ENCODE measurements at places on chromosomes 2 and 18.

- no peak for DNase-seq
These were observed 44.6 kb upstream of the RAPH1 start for GRCh38 chr2:203579730-203580129.

- no peak for DNase-seq
These were observed 127.5 kb downstream of the NFATC1 start for GRCh38 chr18:79523206-79523735.

- DNase-seq = no peak
These were observed 26.1 kb upstream of the ROCK2 start for GRCh38 chr2:11370377-11371091.

DNA sequence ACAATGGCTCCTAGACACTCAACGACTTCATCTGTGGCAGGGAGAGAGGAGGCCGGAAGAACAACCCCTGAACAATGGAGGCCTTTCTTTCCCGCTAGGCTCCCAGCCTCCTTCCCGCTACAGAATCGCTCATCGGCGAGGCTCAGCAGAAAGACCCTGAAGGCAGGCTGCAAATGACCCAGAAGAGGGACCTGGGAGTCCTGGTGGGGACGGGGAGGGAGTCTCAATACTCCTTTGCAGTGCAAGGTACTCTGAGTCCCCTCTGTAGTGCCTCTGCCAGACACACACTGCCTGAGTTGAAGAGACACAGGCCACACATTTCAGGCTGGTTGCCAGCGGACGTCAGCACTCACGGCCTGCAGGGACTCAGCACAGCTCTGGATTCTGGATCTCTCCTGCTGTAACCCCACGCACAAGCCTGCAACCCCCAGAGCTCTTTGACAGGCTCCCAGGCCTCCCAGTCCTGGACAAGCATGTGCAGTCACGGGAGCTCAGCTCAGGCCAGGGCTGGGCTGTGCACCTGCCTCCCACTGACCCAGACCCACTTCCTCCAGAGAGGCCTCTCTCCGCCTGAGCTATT lies 6.1 kb downstream of the GPR17 start:
- DNase-seq = no peak

GRCh38 chr18:48909721-48910120 lies 41.0 kb downstream of the SMAD7 start:
- no peak for DNase-seq

GRCh38 chr2:191036363-191036762 lies 22.4 kb upstream of the STAT1 start:
- DNase-seq = no peak

DNA sequence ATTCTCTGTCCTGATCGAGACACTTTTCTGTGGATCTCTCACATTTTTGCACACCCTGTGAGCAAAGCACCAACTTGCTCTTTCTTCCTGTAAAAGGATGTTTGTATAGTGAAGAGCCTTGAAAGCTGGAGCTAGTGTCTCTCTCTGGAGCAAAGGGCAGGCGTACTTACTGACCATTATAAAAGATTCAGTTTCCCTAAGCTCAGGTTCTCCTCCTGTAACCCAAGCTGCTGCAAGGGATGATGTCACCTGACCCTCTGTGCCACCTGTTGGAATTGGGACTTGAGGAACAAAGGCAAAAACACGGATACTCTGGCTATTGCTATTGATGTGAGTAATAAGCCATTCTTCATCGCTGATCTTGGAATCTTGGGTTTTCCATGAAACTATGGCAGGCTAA lies 52.6 kb upstream of the NEMP2 start:
- no peak for DNase-seq

GRCh38 chr18:10495936-10496335 lies 29.9 kb upstream of the NAPG start:
- DNase-seq = no peak

- no peak for DNase-seq
These were observed 98.5 kb downstream of the SMAD7 start for GRCh38 chr18:48852292-48852691.

GRCh38 chr18:11572201-11572600 lies 37.2 kb upstream of the SLC35G4 start:
- no peak for DNase-seq

GRCh38 chr18:28707006-28707405 lies 530.1 kb upstream of the CDH2 start:
- no peak for DNase-seq

DNA sequence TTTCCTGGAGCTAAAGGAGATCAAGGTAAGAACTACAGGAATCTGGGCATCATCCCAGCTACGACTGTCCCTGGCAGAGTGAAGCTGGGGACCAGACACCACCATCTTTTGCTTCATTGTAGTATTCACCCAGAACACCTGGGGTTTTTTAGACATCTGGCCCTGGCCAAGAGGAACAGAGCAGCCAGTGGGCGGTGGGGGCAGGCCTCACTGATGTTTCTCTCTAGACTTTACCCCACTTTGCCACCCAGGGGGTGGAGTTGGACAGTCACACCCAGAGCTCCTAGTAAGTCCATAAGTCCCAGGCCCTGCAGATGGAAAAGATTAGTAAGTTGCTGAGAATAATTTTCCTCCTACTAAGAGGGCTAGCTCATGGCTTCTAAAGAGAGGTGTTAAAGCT lies 39.6 kb downstream of the MARCO start:
- no peak for DNase-seq

DNA sequence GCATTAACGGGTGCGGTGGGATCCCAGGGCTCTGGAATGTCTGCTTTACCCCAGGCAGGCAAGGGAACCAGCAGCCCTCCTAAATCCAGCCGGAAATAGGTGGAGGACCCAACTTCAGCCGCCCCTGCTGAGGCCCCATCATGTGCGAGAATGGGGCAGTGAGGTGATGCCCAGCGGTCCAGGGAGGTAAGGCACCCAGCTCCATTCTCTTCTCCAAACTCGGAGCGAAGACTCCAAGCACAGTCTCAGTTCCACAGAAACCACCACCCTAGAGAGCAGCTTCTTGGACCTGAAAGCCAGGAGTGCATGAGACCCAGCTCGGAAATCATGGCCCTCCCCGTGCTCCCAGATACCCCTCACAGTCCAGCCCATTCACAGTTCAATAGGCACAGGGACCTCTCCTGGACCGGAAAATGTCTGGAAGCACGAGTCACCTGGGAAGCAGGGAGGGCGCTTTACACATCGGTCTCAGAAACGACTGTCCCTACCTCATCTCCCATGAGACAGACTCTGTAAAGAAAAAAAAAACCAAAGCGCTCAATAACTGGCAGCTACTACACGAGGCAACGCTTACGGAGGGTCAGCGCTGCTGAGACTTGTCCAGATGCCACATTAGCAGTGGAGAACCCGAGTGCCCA lies 2.0 kb downstream of the SDC1 start:
- no peak for DNase-seq

DNA sequence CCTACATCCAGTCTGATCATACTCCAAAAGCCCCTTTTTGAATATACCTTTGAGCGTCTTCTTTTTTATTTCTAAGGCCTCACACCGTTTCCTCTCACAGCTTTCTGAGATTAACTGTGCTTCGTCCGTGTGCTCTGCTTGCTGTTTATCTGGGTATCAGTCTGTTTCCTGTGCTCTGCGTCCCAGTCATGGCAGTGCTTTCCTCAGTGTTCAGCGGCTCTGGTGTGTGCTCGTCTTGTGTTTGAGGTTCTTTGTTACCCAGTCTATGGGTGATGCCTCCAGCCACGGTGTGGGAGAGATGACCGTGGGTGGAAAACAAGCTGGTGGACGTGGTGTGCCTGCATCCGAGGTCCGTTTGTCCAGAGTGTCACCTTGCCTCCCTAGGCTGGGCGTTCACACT lies 33.6 kb upstream of the BIN1 start:
- no peak for DNase-seq

- no peak for DNase-seq
These were observed 2.1 kb upstream of the PCBP1 start for GRCh38 chr2:70084973-70085710.

DNA sequence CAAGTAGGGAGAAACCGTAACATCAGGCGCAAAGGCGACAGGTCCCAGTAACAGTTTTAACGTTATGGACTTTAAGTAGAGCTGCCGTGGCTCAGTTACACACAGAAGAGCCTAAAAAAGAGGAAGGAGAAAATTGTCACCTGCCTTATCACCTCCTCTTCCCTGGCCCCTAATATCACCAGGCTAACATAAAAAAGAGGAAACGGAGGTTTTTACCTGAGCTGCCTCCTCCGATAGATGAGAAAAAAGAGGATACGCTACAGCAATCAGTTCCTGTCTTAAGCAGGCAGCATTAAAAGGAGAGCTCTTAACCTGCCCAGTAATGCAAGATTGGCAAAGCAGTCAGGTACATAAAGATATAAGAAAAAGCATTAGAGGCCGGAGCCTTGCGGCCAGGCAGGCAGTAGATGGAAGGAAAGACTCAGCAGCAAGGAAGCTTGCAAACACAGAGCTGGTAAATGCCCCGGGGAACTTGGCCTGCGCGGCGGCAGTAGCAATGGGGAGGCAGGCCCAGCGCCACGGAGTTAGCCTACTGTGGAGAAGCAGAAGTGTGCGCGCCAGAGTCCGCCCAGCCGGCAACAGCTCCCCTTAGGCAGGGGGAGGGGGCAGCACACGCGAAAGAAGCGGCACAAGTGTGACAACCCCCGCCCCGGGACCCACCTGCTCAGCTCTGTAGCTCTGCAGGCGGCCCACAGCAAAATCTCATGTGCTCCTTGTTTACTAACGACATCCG lies 116.3 kb upstream of the SCN7A start:
- no peak for DNase-seq

DNA sequence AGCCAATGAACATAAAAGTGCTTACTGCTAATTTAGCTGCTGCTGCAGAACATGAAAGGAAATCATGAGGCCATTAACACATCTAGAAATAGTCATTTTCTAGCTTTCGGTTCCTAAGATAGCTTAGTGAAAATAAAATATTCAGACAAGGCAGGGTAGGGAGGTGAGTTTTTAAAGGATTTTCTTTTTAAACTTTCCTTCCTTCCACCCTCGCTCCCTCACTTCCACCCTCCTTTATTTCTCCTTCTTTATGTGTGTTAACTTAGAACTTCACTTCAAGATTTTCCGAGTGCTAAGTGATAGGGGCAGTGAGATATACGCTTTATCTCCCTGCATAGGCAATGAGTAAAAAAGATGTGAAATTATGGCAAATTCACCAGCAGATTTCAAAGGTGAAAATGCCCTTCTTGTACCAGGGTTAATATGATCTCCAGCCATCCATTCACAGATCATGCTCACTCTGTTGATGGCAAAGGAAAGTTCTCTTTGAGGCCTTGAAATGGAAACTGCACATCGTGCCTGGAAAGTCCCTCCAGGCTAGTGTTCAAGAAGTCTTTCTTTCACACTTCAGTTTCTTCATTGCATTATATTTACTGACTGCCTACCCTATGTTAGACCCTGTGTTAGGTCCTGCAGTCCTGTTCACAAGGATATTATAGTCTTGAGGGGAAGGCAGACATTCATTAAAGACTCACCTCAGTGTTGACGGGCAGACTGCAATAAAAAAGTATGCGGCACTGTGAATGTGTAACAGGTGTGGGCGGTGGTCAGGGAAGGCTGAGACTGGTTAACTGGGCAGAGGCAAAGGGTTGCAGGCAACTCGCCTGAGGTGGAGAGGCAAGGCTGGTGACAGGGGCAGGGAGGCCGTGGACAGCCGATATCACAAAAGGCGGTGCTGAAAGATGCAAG lies 200.8 kb downstream of the PLCL1 start:
- no peak for DNase-seq

- no peak for DNase-seq
These were observed 425.2 kb downstream of the METTL4 start for GRCh38 chr18:2146092-2146491.

DNA sequence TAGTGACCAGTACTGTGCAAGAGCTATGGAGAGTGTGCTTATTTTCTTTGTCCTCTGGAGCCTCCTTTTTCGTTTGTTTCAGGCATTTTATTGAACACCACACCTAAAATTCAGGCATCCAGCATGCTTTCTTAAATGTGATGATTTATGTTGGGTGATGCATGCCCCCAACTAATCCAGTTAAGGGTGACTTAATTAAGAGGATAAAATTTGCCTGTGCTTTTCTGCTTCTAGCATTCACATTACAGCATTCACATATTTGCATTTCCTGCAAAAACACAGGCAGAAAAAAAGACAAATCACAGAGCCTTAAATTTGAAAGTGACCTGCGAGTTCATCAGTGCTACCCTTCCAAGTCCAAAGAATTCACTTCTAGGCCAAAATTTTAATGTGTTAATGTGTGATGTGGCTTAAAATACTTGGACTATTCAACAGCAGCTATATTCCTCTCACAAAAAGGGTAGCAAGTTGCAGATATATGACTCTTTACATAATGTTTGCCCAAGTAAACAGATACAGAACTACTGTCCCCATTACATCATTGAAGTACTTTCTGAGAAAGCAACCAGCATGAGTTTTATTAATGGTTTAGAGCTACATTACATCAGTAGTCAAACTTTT lies 286.5 kb downstream of the THSD7B start:
- DNase-seq = no peak

- DNase-seq = no peak
These were observed 58.8 kb upstream of the CRIM1 start for GRCh38 chr2:36296798-36297197.

DNA sequence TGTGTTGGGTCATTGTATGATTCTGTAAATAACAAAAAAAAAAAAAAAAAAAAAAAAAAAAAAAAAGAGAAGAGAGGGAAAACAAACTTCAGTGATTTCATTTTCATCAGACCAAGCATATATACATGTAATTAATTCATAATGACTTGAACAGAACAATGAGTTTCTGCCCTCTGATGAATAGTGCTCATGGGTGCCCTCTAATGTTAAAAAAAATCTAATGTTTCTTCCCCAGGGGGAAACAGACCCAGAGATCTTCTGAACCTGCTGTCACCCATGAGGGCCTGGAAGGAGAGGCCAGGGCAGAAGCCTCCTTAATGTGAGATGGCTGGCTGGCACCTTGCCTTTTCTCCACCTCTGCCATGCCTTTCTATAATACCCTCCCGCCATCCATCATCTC lies 289.2 kb downstream of the ZNF521 start:
- no peak for DNase-seq

DNA sequence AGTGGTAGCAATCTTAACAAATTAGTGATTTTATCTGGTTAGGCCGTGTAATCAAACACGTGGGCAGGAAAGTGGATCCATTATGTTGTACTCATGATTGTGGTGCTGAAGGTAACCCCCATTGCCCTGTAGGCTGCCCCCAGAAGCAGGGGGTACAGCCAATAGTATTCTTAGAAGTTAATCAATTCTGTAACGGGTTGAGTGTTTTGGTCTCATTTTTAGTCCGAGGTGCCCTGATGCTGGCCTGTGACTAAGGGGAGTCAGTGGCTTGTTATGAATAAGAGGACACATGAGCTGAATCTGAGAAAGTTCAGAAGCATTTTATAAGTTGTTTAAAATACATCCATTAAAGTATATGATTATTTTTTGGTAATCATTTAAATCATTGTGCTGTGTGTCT lies 8.6 kb downstream of the EPAS1 start:
- DNase-seq = no peak

- DNase-seq = no peak
These were observed 64.5 kb downstream of the SLC4A5 start for GRCh38 chr2:74278694-74279093.

GRCh38 chr2:68428126-68428525 lies 39.0 kb downstream of the FBXO48 start:
- DNase-seq = no peak
